BE2C (cell line): ENCODE measurements at places on chromosomes 2 and 18.
A peak's percentile ranks its signal among the peaks of the same experiment; 100 is the strongest.

DNA sequence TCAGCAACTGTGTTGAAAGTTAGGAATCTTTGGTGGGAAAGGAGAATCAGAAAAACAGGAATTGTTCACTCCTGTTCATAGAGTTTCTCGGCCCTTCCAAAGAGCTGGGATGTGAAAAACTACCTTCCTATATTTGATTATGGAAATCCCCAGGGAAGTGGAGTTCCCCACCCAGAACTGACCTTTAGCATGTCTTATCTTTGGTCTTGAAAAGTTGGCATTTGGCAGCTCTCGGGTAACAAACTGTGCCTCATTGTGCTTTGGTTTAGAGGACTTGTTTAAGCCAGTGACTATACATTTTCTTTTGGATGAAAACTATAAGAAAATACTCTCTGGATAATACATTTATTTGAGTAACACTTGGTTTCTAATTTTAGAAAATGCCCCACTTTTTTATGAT, 51.3 kb upstream of the CERS6 start:
- DNase-seq, result no peak

GRCh38 chr18:51030537-51031258, 685 bp downstream of the SMAD4 start:
- peak; percentile 65 for DNase-seq

DNA sequence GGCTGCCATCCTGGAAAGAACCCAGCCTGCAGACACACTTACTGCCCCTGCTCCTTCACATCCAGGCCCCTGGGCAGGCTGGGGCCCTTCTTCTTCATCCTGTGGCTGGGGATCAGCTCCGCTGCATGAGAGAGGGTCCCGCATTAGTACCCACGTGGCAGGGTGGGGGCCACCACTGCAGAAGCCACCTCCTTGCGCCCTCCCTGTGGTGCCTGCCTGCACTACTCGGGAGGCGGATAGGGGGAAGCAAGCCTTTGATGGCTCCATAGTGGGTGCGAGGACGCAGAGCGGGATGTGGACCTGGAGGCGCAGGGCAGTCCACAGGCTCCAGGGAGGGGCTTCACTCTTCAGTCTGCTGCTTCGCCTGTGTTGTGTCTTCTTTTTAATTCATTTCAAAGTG, 46.7 kb downstream of the GPC1 start:
- no peak for DNase-seq

- no peak for DNase-seq
These were observed 125.8 kb downstream of the VWC2L start for GRCh38 chr2:214536625-214537024.

GRCh38 chr18:48580782-48581181, 42.0 kb downstream of the CTIF start:
- DNase-seq, result no peak

DNA sequence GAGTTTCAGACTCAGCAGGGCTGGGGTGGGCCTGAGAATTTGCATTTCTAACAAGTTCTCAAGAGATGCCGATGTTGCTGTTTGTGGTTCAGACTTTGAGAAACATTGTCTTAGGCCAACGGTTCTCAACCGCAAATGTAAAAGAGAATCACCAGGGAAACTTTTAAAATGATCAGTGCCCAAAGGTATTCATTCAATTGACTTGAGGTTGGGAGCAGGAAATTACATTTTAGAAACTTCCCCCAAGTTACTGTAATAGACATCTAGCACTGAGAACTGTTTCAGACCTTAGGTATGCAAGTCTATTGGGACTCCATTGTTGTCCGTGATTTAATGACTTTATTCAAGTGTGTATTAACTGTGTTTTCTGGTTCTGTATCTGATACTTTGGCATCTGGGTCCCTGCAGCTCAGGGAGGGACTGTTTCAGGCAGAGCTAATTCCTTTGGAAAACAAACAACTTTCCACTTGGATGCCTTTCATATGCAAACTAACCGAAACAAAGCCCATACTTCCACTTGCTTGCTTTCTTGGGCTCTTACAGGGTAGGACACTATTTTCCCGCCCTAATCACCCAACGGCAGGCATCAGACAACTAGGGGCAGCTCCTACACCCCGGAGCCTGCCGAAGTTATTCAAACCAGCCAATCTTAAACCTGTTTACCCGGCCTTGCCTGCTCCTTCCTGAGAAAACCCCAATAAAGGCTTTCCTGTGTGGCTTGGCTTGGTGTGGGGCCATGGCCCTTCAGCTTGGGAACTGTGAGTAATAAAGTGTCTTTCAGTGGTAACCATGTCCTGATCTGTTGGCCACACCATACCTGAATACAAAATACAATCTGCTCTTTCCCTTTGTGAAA, 97.6 kb downstream of the POLE4 start:
- DNase-seq, result no peak

- no peak for DNase-seq
These were observed 86.0 kb upstream of the TWIST2 start for GRCh38 chr2:238761868-238762267.

- DNase-seq, result no peak
These were observed 78.0 kb upstream of the PNPT1 start for GRCh38 chr2:55771612-55772011.

- no peak for DNase-seq
These were observed 186.9 kb downstream of the GFPT1 start for GRCh38 chr2:69200107-69200520.

DNA sequence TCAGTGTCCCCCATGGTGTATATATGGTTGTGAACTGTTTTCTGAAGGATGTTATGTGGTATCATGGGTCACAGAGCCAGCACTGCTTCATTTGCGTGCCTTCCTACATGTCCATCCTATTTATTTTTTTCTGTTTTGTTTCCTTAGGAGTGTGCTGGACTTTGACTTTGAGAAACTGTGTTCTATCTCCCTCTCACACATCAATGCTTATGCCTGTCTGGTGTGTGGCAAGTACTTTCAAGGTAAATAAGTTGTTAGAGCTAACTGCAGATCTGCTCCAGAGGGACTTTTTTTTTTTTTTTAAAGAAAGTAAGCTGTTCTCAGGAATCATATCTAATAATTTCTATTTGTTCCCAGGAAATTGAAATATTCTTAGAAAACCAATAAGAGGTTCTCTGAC, 5.4 kb downstream of the USP39 start:
- no peak for DNase-seq

DNA sequence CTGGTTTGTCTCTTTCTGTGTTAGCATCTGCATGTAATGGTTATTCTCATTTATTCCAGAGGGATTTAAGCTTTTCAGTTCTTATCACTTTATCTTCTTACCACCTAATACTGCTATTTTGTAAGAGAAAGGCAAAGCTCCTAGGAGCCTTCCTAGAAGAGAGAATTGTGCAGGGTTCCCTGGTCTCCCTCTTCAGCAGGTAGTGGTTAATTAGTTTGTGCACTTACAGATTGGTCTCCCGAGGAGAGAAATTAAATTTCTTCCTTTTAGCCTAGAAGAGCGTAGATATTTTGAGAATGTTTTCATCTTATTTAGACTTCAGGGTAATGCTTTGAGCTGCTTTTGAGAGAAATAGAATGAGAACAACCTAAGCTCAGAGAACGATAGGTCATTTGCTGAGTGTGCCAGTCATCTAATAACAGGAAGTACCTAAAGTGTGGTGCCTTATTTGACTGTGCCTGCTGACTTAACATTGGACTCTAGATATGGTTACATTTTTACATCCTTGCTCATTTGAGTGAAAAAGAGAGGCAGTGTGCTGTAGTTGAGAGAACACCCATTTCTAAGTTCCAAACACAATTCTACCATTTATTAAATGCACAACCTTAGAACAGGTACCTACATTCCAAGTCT, 651.4 kb downstream of the STK39 start:
- no peak for DNase-seq

DNA sequence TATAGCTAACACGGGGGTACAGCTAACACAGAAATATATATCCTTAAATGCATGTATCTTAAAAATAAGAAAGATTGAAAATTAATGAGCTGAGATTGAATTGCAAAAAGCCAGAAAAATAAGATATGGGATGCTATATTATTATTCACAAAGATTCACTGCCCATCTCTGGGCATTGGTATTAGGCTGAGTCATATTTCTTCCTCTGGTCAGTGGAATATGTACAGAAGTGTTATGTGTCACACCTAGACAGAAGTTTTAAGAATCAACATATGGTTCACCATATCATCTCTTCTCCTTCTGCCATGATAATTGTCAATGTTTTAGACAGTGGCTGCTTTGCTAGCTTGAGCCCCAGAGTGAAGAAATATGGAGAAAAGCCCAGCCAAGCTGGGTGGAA, 14.0 kb upstream of the MCFD2 start:
- no peak for DNase-seq

DNA sequence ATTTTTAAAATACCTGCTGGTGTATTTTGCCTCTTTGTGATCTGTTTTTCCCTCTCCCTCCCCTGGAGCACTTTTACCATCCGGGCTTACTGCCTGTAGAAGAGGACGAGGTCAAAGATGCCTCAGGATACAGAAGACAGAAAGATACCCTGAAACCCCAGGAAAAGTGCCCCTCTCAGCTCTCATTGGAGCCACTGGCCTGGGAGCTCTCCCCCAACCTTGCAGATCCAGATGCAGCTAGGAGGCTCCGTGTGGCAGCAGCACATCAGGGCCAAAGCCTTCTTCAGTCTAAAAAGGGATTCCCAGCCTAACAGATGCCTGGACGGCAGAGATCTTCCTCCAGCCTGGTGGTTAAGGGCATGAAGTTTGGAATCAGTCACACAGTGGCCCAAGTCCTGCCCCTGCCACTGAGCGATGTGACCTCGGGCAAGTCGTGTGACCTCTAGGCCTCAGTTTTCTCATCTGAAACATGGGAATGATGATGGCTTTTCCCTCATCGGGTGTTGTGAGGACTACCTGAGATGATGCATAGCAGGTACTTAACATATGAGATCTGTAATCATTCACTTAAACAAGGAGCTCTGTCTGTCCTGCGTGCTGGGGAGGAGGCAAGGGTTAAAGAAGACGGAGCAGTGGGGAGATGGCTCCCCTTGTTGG, 239.4 kb downstream of the DYSF start:
- DNase-seq, result no peak

GRCh38 chr2:120729406-120730399, 6.0 kb upstream of the GLI2 start:
- no peak for DNase-seq

GRCh38 chr18:11741505-11742145, 52.6 kb downstream of the GNAL start:
- DNase-seq, result no peak
